ENCODE measurements at places on chromosomes 2 and 18. TPM values are rescaled to one million over a fixed set of nuclear protein-coding genes. Genes with fewer than 3 reads are reported as not detected.
A peak's percentile ranks its signal among the peaks of the same experiment; 100 is the strongest.

Gene PARD6G
- 2.7 TPM for total RNA-seq

Gene EPHA4
- 21.2 TPM for total RNA-seq

- no peak for DNase-seq
Observed at GRCh38 chr18:23462876-23463275, 9.8 kb downstream of the RIOK3 start.

DNA sequence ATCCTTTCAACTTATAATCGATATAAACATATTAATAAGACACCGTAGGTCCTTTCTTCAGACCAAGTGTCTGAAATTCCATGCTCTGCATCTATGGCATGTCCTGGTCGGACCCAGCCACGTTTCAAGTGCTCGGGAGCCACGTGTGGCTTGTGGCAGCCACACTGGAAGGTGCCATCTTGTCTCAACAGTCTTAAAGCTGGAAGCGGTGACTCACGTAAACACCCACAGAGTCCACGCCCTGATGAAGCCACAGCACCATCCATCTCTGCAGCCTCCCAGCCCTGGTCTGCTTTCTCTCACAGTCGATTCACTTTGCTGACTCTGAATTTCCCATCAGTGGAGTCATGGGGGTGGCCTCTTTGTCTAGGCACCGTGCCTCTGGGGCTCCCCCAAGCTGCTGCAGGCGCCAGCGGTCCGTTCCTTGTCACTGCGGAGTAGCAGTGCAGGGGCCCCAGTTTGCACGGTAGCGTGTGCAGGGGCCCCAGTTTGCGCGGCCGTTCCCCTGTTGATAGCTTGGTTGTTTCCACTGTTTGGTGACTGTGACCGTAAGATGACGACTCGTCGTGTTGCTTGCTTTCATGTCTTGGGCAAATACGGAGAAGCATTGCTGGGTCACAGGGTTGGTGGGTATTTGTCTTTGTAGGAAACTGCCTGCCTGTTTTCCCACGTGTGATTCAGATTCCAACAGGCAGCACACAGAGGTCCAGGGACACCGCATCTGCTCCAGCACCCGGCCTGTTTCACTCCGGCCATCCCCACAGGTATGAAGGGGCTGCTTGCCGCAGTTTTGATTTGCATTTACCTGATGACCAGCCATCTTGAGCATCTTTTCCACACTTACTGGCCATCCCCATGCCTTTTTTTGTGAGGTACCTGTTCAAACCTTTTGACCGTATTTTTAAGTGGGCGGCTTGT is 240.3 kb downstream of the HDAC4 start:
- peak; percentile 3 for DNase-seq

DNA sequence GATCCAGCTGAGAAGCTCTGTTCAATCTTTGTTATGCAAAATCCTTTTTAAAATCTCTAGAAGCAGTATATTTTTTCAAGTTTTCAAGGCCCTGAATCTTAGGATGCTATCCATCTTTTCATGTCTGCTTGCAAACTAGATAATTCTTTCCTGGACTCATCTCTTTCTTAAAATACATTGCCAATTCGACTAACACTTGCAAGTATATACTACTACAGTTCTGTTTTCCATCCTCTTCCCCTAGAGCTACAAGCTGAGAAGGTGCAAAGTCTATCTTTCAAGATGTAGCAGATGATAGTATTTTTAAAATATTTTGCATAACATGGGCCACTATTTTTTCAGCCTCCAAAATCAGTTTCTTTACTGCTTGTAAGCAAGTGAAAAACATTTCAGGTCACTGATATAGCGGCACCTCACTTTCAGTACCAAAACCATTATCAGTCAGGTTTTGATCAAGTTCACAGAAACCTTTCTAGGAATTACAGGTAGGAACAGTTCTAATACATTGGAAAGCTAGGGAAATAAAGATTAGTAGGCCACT is 196.4 kb upstream of the CDH20 start:
- DNase-seq, result no peak

DNA sequence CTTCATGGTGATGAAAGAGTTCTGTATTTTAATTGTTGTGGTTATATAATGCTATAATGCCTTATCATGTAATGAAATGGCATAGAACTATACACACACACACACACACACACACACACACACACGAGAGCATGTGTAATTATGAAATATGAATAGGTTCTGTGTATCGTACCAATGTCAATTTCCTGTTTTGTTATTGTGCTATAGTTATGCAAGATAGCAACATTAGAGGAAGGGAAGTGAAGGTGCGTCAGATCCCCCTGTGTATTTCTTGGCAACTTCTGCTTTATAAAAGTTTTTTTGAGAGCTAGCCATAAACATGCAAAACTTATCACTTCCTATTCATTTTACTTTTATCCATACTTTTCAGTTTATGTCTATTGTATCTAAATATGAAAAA is 60.7 kb upstream of the ARHGAP15 start:
- no peak for DNase-seq

- DNase-seq, result no peak
Observed at GRCh38 chr2:121519732-121520640, 10.7 kb upstream of the RNU4ATAC start.

- no peak for DNase-seq
Observed at GRCh38 chr2:235034265-235035118, 82.7 kb downstream of the SH3BP4 start.

DNA sequence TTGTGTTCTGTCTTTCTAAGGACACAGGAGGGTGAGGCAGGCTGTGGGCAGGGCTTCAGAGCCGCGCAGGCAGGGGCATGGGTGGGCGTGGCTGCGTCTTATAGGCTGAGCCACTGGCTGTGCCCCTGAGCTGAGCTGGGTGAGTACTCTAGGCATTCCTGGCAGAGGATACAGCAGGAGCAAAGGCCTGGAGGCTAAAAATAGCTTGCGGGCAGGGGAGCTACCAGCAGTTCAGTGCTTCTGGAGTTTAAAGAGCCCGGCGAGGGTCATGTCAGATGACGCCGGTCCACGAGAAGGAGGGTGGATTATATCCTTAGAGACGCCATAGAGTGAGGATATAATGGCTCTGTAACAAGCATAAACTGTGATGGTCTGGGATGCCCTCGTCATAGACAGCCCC is 31.5 kb upstream of the PDIA6 start:
- DNase-seq, result peak; percentile 95

DNA sequence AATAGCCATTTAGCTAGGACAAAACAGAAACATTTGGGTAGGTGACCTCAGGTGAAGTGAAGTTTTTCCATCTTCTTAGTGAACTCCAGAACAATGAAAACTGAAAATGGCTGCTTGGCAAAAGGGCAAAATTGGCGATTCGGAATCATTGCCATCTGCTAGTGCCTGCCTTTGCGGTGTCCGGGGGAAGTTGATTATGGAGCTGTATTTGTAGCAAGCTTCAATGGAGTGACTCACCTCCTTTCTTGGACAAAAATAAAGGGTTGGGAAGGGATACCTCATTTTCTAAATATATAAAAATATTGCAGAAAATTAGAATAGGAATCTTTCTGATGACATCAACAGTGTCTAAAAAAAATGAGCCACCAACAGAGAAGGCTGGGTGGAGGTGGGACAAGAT is 460.5 kb downstream of the TGIF1 start:
- DNase-seq, result no peak

DNA sequence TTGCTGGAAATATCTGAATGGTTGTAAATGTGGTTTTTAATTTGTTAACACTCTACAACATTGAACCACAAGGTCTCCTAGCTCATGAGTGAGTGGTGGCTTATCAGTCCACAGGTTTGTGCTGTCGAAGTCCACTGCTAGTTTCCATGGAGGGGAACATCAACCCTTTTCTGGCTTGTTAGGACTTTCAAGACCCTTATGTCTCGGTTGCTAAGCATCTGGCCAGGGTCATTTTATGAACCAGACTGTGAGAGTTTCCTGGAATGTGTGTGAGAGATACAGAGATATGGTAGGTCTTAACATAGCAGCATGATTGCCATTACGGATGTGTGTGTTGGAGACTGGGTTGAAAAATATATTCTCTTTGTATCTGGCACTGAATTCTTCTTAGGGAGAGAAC is 36.9 kb downstream of the KCNE4 start:
- DNase-seq, result no peak

DNA sequence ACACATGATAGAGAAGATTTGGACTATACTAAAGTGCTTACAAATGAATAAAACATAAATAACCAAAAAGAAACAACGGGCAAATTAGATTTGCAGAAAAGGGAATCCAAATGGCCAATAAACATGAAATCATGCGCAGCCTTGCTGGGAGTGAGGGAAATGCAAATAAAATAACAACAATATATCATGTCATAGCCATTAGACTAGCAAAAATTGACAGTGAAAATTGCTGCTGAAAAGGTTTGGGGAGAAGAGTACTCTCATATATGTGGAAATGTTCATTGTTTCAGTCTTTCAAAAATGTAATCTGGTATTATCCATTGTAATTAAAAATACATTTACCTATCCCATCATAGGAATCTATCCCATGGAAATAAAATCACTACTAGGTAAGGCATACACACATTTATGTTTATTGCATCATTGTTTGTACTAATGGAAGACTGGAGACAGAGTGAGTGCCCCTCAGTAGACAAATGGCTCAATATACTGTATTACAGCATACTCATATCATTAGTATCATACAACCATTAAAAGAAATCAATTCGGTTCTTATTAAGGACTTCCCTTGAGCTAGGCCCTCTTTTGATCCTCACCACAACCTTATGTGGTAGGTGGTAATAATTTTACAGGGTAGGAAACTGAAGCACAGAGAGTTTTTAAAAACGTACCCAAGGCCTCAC is 94.1 kb upstream of the MSTN start:
- DNase-seq, result no peak

DNA sequence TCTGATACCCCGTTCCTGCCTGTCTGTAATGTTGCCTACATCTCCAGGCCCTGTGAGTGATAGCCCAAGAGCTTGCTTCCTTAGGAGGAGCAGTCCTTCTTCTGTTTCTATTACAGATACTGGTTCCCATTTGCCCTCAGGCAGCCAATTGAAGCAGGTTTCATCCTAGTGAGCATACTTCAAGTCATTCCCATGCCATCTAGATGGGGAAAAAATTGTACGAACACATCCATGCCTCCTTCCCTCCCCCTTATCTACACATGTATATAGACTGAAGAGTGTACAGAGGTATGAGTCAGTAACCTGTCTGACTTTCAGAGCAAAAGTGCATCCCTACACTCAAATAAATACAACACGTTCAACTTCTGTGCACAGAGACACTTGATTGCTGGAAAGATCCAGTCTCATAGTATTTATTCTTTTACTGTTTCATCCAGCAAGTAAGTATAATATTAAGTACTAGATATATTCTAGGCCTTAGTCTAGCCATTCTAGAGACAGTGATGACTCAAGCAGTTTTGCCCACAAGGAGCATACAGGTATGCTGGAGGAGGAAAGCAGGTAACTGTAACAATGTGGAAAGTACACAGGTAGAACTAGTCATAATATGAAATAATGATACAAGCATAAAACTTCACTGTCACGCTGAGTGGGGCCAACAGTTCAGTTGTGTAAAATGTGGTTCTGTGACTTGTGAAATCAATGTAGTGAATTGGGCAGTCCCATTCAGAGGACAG is 153.4 kb downstream of the MGAT5 start:
- no peak for DNase-seq
